ENCODE measurements at places on chromosomes 6 and 20.

DNA sequence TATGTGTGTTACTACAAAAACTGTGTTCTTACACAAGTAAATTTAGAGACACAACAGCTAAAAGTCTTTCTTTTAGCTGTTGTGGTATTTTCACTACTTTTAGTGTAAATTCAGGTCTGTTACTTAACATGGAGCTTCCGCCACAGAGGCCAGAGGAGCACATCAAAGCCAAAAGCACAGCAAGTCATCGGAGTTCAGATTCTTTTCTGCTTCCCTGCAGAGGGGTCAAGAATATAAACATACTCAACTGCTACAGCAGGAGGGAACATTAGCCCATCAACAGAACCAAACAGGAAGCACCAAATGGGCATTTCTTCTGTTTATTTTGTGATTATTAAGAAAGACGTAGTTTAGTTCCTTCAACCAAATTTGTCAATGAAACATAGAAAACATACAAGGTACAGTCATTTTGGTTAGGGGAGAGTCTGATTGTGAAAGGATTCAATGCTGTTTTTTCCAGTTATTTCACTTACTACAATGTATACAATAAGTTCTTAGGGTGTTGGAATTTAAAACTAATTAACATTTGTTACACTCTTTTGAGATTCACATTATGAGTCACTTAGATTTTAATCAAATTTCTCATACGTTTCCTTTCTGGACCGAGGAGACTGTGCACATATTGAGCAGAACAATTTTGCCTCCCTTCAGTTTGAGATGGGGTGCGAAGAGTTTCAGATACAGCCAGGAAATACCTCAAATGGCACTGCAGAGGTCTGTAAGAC, 42.8 kb upstream of the DSE start:
- no peak for DNase-seq

DNA sequence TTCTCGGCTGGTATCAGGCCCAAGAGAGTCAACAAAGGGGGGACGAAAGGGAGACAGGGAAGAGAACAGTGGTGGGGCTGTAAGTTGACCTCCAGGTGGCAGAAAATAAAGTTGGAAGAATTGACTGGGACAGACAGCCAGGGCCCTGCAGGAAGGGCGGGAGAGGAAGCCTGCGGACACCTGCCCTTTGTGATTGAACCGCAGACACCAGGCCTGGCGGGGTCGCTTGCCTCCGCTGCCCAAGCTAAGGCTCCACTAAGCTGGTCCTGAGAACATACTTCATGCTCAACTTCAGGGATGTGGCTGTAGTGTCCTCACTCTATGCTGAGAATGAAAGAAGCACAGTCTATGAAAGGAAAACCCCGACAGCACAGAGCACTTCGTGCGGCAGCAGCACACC, 53.8 kb downstream of the RPP40 start:
- DNase-seq: no peak

GRCh38 chr20:34874094-34874654, 1.5 kb upstream of the GGT7 start:
- DNase-seq: no peak

DNA sequence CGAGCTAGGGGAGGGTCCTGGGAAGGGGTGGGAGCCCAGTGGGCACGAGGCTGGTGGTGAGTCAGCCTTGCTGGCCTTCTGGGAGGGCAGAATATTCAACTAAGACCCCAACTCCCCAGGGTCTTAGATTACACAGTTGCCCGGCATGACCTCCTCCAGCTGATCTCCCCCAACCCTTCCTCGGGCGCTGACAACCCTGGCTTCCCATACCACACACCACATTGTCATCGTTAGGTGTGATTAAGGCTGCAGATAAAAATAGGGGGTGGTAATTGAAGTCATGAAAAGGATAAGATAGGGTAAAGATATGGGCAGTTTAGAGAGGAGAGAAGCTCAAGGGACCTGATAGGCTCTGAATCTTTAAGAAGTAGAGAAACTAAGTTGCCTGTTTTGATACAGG, 10.5 kb downstream of the CDC40 start:
- no peak for DNase-seq

DNA sequence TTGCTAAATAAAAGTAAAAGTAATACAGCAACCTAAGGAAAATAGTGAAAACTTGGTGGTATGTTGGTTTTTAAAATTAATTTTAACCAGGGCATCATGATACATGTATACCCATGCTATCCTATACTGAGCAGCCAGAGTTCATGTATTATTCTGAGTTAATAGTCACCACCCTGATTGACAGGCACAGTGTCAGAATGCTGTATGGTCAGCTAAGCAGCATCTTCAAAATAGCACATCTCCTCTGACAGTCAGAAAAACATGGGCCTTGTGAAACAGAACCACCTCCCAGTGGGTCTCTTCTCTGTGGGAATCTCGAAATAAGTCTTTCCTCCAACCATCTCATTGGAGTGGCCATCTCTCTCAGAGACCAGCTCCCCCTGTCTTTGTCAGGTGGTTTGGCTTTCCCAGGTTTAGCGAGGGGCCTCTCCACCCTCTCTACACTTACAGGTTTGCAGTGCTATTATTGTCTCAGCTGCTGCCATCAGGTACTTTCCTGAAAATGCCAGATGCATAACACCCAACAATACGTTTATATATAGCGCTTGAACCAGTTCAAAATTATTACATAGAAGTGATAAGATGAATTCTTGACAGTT, 47.1 kb upstream of the RNF8 start:
- no peak for DNase-seq

- DNase-seq: no peak
Observed at GRCh38 chr6:124371974-124372475, 568.4 kb downstream of the NKAIN2 start.

DNA sequence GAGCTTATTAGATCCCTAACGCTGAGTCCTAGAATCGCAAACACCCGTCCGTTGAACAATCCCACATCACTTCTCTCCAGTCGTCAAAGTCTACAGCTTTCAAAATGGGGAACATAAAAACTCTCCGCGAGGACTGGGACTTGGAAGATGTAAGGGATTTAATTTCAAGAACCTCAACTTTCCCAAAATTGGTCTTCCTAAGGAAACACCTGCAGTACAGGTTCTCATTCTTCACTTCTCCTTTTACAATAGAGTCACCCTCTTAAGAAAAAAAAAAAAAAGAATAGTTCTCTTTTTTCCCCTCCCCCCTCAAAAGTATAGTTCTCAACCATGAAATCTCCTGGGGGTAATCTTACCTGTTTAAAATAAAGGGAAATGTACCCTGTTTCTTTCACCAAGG, 6.6 kb upstream of the ZBTB22 start:
- no peak for DNase-seq

- no peak for DNase-seq
Observed at GRCh38 chr20:51275826-51276225, 252.9 kb upstream of the KCNG1 start.

DNA sequence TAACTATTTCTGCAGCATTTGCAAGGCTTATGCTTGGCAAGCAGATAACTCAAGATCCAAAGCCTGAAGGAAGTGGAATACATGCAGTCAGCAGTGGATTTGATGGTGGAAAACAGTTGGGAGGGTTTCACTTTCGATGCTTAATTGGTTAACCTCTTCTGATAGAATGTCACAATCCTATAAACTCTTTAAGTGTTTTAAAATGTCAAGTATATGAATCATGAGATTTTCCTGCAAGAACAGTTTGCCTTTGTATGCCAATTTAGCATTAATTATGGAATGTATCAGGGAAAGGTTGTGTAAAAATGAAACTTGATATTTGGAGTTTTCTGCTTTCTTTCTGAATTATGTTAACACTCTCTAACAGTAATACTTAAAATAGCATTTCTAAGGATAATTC, 36.6 kb downstream of the NKX2-4 start:
- DNase-seq: no peak

DNA sequence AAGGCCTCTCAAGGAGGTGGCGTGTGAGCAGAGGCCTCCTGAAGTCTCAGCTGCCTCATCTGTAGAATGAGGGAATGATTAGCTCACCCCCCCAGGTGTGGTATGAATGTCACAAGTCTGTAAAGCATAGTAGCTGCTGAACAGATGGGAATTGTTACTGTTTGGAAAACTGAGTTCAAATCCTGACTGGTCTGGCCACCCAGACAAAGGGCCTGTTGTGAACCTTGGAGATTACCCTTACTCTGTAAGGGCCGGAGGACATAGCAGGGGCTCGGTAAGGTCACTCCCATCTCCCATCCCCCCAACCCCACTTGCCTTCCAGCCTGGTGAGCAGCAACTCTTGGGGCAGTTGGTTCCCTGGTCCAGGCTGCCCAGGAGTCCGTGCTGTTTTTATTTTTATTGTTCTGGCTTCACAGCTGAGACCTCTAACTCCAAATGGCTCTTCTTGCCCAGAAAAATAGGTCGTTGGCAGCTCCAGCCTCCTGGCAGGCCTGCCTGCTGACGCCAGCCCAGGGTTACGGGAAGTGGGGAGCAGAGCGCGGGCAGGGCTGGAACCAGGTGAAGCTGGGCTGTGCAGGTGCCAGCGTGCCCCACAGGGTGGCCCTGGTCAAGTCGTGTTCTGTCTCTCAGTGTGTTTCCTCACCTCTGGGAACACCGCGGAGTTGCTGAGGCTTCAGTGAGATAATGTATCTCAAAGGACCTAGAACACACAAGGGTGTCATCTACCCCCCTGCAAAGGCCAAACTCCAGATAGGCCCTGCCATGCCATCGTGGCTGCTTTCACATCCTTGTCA, 4.5 kb upstream of the SIRPA start:
- DNase-seq: no peak

DNA sequence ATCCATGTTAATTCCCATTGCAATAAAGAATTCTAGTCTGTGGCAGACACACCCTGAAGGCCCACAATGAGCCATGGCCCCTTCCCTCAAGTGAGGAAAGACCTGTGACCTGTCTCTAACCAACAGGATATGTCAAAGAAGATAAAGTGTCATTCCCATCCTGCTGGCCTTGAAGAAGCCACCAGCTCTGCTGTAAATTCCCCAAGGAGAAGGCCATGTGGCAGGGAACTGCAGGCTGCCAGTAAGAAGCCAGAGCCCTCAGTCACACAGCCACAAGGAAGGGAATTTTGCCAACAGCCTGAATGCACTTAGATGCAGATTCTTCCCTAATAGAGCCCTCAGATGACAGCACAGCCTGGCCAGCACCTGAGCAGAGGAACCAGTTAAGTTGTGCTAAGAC, 24.8 kb downstream of the VIP start:
- DNase-seq: no peak

DNA sequence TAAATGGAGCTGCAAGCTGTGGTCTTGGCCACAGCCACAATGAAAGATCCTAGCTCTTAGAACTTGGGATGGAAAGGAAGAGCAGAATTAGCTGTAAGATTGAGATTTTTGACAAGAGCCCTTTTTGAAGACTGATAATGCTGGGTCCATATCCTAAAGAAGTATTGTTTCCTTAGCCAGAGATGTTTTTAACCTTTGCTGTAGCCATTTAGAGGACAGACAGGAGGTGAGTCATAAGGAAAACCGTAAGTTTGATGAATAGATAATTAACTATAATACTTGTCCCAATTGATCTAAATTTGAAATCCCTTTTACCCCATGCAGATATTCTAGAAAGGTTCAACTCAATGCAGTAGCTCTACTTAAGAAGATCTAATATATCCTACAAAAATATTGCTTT, 213.7 kb downstream of the HTR1B start:
- no peak for DNase-seq

- no peak for DNase-seq
Observed at GRCh38 chr20:57968120-57968519, 258.3 kb upstream of the PMEPA1 start.

DNA sequence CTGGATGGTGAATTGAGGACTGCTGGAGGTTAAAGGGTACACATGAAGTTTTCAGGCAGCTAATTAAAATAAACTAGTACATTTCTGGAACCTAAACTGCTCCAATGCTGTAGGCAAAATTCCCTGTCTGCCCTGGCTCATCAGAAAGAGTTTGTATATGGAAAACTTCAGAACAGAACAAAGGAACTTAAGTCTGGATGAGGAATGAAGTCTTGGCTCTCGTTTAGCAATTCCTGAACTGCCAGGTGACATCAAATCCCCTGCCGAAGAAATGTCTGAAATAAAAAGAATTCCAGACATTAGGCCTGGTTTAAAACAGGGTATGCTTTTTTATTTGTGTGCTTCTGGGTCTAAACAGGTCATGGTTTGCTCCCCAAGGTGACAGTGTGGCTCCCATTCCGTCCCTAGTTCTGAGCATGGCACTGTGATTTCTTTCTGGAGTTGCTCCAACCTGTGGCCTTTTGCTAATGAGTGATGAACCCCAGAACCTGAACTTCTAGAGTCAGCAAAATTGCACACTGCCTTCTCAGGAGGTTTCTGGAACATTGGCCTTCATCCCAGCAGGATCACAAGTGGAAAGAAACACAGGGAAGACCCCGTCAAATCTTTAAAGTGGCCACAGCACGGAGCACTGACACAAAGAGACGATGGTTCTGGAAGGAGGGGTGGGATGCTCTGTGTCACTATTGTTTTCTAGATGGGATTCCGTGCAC, 129.4 kb upstream of the NAA20 start:
- DNase-seq: no peak

GRCh38 chr6:146056506-146056905, 27.6 kb downstream of the GRM1 start:
- DNase-seq: no peak

- DNase-seq: no peak
Observed at GRCh38 chr6:48979085-48979484, 484.0 kb downstream of the MMUT start.

DNA sequence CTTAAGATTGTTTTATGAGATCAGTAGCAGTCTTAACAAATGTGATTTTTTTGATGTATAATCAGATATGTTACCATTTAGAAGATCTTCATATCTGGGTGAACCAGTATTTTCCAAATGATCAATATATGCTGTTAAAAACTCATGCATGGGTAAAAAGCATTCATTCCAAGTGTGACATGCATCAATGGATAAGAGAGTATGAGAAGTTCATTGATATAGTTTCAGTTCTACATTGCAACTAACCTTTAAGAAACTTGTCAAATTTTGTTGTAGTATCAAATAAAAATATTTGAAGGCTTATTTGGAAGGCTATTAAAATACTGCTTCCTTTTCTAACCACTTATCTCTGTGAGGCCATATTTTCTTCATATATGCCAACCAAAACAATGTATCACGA, 117.7 kb downstream of the FIG4 start:
- DNase-seq: no peak

GRCh38 chr20:3340443-3340842, 67.0 kb downstream of the DNAAF9 start:
- no peak for DNase-seq

DNA sequence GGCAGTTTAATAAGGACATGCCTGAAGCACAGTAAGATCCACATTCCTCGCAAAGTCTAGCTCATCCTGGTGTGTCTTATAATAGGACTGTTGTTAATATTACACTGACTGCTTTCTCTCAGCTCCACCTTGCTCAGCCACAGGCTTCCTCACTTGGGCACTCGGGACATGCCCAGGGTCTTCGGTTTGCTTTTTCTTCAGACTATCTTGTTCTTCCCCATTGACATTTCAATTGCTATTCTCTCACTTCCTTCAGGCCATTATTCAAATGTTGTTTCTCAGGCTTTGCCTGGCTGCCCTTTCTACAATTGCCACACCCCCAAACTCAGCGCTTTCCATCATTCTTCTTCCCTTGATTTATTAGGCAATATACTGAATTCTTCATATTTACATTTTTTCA, 274.8 kb upstream of the RGS17 start:
- no peak for DNase-seq

GRCh38 chr6:138971601-138972000, 16.5 kb downstream of the REPS1 start:
- DNase-seq: no peak

GRCh38 chr6:86723729-86724128, 213.6 kb upstream of the HTR1E start:
- no peak for DNase-seq
